Lower lobe of right lung (tissue), 2 donors: ENCODE measurements at places on chromosomes 11 and 22. TPM values are rescaled to one million over a fixed set of nuclear protein-coding genes. Genes with fewer than 3 reads are reported as not detected.

The SCGB1A1 gene
- total RNA-seq: 3,364 TPM

GRCh38 chr11:12909879-12910278 is 99.2 kb upstream of the RASSF10 start:
- H3K27ac ChIP-seq: no peak overlapping the region
- no peak overlapping the region for H3K4me3 ChIP-seq
- H3K4me1 ChIP-seq: peaks cover 4% of the 10 kb centered on the region
- no peaks in the 10 kb centered on the region for H3K27me3 ChIP-seq

- no peak overlapping the region for H3K27ac ChIP-seq
- H3K36me3 ChIP-seq: peaks cover 4% of the 10 kb centered on the region
- no peaks in the 10 kb centered on the region for H3K27me3 ChIP-seq
- peaks cover 4% of the 10 kb centered on the region for H3K4me1 ChIP-seq
Observed at GRCh38 chr11:10026514-10026913, 267.5 kb downstream of the SBF2 start.

- no peak overlapping the region for H3K27ac ChIP-seq
- no peak for DNase-seq
- H3K4me3 ChIP-seq: peak overlapping the region; percentile 14
Observed at GRCh38 chr11:71338801-71339395, 86.5 kb upstream of the SHANK2 start.

GRCh38 chr11:14336507-14337503 is 22.2 kb downstream of the RRAS2 start:
- no peak overlapping the region for H3K4me3 ChIP-seq
- H3K27me3 ChIP-seq: no peaks in the 10 kb centered on the region
- peaks cover 4% of the 10 kb centered on the region for H3K4me1 ChIP-seq
- H3K36me3 ChIP-seq: no peaks in the 10 kb centered on the region
- no peak overlapping the region for H3K27ac ChIP-seq
- DNase-seq: no peak

DNA sequence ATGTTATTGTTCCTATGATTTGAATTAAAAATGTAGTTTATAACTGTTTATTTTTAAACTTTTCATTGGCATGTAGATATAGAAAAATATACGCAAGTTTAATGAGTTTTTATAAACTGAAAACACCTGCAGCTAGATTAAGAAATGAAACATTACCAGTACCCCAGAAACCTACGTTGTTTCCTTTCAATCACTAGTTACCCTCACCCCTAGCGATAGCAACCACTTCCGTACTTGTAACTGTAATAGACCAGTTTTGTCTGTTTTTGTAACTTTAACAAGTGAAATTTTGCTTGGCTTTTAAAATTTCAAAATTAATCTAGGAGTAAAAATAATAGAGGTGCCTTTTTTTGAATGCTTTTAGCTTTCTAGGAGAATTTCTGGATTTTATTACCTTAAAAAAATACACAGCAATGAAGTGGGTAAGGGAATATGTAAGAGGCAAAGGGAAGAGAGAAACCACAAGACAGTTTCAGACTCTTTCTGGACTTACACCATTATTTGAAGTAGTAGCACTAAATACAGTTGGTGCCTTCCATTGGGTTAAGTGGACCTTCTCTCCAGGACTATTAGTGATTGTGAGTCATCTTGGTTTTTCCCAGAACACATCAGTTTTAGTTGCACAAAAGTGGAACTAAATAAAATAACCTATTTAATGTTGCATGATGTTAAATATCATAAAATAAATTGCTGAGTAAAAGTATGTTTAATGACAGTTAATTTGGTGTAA is 18.7 kb upstream of the NAT10 start:
- peaks cover 98% of the 10 kb centered on the region for H3K36me3 ChIP-seq
- H3K4me3 ChIP-seq: no peak overlapping the region
- no peak for DNase-seq
- H3K4me1 ChIP-seq: no peaks in the 10 kb centered on the region

The HEPN1 gene
- total RNA-seq: not detected

The FAM180B gene
- 0.53 TPM for total RNA-seq

The HOATZ gene
- 15.0 TPM for total RNA-seq

DNA sequence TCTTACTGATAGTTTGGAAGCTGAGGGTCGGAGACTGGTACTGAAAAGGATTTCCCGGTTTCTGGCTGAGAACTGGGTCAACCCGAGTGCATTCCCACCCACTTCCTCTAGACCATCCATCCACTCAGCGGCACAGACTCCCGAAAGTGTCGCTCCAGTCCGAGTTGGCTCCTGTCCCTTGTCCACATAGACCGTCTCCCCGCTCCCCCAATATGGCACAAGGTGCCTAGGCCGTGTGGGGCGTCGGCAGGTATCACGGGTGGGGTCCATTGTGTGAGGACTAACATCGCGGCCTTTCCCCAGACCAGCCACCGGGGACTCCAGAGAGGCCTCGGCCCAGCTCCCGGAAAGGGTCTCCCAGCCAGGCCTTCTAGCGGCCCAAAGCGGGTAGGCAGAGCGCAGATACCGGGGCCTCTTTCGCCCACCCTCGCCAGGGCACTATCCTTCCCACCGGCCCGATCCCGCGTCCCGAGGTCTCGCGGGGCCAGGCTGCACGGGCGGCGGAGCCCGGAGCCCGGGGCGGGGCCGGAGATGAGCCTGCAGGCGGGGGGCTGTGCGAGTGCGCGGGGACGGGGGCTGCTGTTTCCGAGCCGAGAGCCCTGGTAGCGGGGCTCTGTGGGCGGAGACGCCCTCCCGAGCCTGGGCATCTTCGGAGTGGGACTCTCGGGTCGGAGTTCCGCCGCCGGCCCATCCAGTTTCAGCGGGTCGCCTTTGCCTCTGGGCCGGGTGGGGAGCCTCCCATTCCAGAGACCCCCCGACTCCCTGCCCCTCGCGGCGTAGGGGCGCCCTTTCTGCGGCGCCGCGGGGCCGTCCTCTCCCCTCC is 21.1 kb downstream of the SERPINH1 start:
- H3K36me3 ChIP-seq: no peaks in the 10 kb centered on the region
- H3K4me1 ChIP-seq: peaks cover 18% of the 10 kb centered on the region
- no peaks in the 10 kb centered on the region for H3K27me3 ChIP-seq
- H3K27ac ChIP-seq: peak overlapping the region; percentile 97

DNA sequence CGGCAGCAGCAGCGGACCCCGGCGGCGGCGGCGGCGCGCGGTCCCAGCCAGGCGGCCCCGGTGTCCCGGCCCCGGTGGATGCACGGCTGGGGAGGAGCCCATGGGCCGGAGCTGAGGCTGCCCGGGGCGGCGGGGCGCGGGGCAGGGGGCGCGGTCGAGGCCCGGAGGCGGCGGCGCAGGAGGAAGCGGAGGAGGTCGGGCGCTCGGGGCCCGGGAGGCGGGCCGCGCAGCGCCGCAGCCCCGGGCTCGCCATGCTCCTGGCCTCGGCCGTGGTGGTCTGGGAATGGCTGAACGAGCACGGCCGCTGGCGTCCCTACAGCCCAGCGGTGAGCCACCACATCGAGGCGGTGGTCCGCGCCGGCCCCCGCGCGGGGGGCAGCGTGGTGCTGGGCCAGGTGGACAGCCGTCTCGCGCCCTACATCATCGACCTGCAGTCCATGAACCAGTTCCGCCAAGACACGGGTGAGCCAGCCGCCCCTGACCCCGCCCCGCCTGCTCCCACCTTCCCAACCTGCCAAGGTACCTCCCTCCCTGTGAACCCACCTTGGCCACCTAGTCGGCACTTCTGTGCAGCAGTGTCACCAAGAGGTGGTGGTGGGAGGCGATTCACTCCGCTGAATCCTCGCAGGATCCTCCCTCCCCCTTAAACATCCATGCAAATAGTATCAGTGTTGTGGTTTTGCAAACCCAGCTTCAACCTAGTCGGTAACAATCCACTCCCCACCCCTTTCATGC is 580 bp downstream of the DTX4 start:
- H3K4me3 ChIP-seq: peak overlapping the region; percentile 75
- peaks cover 36% of the 10 kb centered on the region for H3K4me1 ChIP-seq
- DNase-seq: peak; percentile 58

DNA sequence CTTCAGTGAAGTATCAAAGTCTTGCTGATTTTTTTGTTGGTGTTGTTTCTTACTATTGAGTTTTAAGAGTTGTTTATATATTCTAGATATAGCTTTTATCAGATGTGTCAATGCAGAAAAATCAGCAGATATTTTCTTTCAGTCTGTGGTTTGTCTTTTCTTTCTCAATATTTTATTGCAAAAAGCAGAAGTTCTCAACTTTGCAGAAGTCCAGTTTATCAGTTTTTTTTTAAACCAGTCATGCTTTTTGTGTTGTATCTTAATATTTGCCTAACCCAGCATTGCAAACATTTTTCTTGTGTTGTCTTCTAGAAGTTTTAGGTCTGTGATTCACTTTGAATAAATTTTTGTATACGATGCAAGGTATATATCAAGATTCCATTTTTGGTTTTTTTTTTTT is 7.0 kb downstream of the ASRGL1 start:
- peak overlapping the region; percentile 63 for H3K27ac ChIP-seq
- H3K36me3 ChIP-seq: peaks cover 6% of the 10 kb centered on the region
- no peak for DNase-seq
- peak overlapping the region; percentile 26 for H3K4me3 ChIP-seq

DNA sequence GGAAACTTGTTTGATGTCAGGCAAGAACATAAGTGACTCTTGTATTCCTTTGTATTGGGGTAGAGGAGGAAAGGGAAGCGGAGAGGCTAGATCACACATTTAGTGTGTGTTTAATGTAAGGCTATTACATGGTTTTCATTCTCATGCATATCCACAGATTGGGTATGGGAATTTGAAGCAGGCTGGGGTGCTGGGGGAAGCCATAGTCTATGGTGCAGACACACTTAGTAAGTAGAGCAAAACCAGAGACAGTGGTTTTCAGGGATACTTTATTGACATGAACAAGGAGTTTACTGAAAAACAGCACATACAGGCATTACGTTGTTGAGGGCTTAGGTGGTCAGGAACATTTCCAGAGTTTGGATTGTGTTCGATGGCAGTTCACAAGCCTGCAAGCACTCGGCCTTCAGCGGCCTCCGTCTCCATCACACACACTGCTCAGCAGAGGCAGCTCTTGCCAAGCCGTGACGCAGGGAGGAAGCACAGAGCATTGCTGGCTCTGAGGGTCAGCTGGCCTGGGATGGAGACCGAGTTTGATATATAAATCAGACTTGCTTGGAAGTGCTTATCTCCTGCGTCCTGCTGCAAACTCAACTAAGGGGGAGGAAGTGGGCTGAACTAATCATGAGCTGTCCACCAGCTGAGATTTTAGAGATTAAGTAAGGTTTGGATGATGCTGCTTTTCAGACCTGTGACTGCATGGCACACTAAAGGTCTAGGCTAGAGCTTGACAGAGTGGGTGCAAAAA is 25.3 kb downstream of the SCN3B start:
- no peak overlapping the region for H3K27ac ChIP-seq
- no peak overlapping the region for H3K4me3 ChIP-seq

- H3K27ac ChIP-seq: no peak overlapping the region
- H3K27me3 ChIP-seq: no peaks in the 10 kb centered on the region
- H3K36me3 ChIP-seq: no peaks in the 10 kb centered on the region
- H3K4me1 ChIP-seq: peaks cover 3% of the 10 kb centered on the region
- H3K4me3 ChIP-seq: no peak overlapping the region
- DNase-seq: no peak
Observed at GRCh38 chr11:106989078-106989455, 29.2 kb downstream of the GUCY1A2 start.

DNA sequence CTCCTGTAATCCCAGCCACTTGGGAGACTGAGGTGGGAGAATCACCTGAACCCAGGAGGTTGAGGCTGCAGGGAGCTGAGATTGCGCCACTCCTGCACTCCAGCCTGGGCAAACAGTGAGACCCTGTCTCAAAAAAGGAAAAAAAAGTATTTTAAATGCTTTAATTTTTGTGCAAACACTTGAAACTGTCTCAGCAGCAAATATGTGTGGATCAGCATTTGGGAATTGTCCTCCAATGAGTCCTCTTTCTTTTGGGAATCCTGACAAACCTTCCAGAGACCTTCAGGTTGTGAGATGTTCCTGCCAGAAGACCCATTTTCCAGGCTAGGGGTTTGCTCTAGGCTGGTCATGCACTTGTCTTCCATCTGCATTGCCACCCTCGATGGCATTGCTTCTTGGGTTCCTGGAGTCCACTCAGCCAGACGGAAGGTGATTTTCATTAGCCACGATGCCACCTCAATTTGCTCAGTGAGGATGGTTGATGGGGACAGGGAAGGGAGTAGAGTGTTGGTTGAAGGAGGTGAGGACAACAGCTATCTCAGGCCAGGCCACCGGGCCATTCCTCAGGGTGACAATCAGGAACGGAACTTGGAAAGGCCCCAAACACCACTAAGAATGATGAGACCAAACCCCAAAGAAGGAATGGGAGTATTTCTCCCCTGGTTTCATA is 55.4 kb downstream of the ST14 start:
- no peaks in the 10 kb centered on the region for H3K27me3 ChIP-seq
- DNase-seq: no peak
- no peak overlapping the region for H3K4me3 ChIP-seq
- H3K27ac ChIP-seq: no peak overlapping the region
- peaks cover 9% of the 10 kb centered on the region for H3K4me1 ChIP-seq
- H3K36me3 ChIP-seq: peaks cover 1% of the 10 kb centered on the region

The THY1 gene
- total RNA-seq: 7.5 TPM

The DLG2 gene
- 7.2 TPM for total RNA-seq

- H3K4me1 ChIP-seq: no peaks in the 10 kb centered on the region
- no peaks in the 10 kb centered on the region for H3K36me3 ChIP-seq
- no peaks in the 10 kb centered on the region for H3K27me3 ChIP-seq
- H3K27ac ChIP-seq: no peak overlapping the region
Observed at GRCh38 chr11:17765356-17766072, 30.9 kb downstream of the KCNC1 start.

The HBE1 gene
- total RNA-seq: not detected

DNA sequence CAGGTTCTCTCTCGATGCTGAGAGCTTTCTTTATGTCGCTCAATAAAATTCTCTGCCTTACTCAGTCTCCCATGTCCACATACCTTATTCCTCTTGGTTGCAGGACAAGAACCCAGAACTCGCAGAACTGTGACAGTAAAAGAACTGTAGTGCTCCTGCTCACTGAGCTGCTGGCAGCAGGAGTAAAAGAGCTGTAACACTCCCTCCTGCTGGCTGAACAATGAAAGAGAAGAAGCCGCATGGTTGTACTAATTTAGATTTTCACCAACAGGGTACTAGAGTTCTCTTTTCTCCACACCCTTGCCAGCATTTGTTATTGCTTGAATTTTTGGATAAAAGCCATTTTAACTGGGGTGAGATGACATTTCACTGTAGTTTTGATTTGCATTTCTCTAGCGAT is 433.2 kb downstream of the GUCY1A2 start:
- no peaks in the 10 kb centered on the region for H3K36me3 ChIP-seq
- H3K4me3 ChIP-seq: no peak overlapping the region
- H3K27ac ChIP-seq: no peak overlapping the region
- no peaks in the 10 kb centered on the region for H3K4me1 ChIP-seq

- no peak for DNase-seq
- H3K4me1 ChIP-seq: peaks cover 31% of the 10 kb centered on the region
- peaks cover 55% of the 10 kb centered on the region for H3K36me3 ChIP-seq
- no peaks in the 10 kb centered on the region for H3K27me3 ChIP-seq
- H3K4me3 ChIP-seq: no peak overlapping the region
Observed at GRCh38 chr11:35210876-35211546, 72.0 kb downstream of the CD44 start.

The GAL gene
- total RNA-seq: not detected

- peaks cover 5% of the 10 kb centered on the region for H3K27me3 ChIP-seq
- no peak overlapping the region for H3K4me3 ChIP-seq
Observed at GRCh38 chr11:70443773-70444030, 45.4 kb downstream of the CTTN start.

The B4GALNT4 gene
- total RNA-seq: 0.38 TPM

The KDM4E gene
- not detected for total RNA-seq

GRCh38 chr11:11971906-11972547 is 36.4 kb downstream of the DKK3 start:
- no peaks in the 10 kb centered on the region for H3K27me3 ChIP-seq
- H3K4me1 ChIP-seq: peaks cover 40% of the 10 kb centered on the region
- no peak for DNase-seq
- peak overlapping the region; percentile 46 for H3K27ac ChIP-seq
